Fibroblast of lung (primary cell): ENCODE measurements at places on chromosomes 3 and 15. TPM values are rescaled to one million over a fixed set of nuclear protein-coding genes. Genes with fewer than 3 reads are reported as not detected.

PHC3 gene
- total RNA-seq: 31.8 and 36.0 TPM in 2 replicates

TMEM207 gene
- total RNA-seq: not detected in 2 replicates

CP gene
- total RNA-seq: under 0.01 TPM in 1 of 2 replicates, not detected in the other

KCNH8 gene
- under 0.01 TPM in 2 replicates for total RNA-seq

TNIK gene
- total RNA-seq: 30.6 and 39.3 TPM in 2 replicates

GUCA1C gene
- total RNA-seq: not detected in 2 replicates

TTLL13 gene
- under 0.01 TPM in 1 of 2 replicates, not detected in the other for total RNA-seq

PIF1 gene
- 3.1 and 9.4 TPM in 2 replicates for total RNA-seq

SAMMSON gene
- under 0.01 TPM in 2 replicates for total RNA-seq

IGSF11 gene
- under 0.01 and 0.26 TPM in 2 replicates for total RNA-seq

MUC20 gene
- under 0.01 and 0.66 TPM in 2 replicates for total RNA-seq
